H1 (cell line): ENCODE measurements at places on chromosomes 1 and 21.

DNA sequence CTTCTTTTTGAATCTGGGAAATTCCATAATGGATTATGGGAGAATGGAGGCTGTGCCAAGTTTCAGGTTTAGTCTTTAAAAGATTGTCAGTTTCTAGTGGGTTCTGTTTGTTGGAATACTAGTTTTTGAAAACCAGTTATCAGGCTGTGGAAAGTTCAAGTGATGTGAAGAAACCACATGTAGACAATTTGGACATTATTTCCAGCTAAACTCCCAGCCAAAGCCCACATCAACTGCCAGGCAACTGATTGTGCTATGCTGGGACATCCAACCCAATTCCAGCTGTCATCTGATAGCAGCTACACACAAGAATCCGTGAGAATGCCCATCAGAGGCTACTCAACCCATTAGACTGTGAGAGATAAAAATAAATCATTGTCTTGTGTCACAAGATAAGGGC is 546.1 kb upstream of the ADAMTS5 start:
- DNase-seq: no peak

- no peak for DNase-seq
Observed at GRCh38 chr1:172682812-172683211, 23.9 kb downstream of the FASLG start.

GRCh38 chr1:44596511-44596910 is 77.8 kb downstream of the TMEM53 start:
- DNase-seq: no peak

- DNase-seq: peak; percentile 97
Observed at GRCh38 chr1:7770997-7771822, at the start of gene VAMP3. TSS of gene VAMP3 (plus strand) at chr1:7771296. CDS start at chr1:7771384, 88 bp downstream.

GRCh38 chr21:45406801-45407628 is 2.0 kb downstream of the COL18A1 start:
- DNase-seq: peak; percentile 75

DNA sequence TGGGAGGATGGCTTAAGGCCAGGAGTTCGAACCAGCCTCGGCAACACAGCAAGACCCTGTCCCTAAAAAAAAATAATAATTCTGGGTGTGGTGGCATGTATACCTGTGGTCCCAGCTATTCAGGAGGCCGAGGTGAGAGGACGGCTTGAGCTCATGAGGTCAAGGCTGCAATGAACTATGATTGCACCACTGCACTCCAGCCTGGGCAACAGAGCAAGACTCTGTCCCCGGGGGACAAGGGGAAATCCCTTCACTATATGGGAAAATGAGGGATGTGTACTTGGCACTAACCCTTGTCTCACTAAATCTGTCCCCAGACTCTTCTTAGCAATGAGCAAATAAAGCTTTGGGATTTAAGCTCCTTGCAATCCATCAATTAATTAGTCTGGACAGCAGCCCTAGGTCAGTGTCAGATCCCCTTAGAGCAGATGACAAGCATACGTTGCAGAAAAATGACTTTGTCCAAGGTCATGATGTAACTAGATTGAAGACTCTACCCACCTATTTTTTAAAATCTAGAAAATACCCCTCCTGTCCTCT is 9.4 kb downstream of the KDM5B start:
- no peak for DNase-seq

DNA sequence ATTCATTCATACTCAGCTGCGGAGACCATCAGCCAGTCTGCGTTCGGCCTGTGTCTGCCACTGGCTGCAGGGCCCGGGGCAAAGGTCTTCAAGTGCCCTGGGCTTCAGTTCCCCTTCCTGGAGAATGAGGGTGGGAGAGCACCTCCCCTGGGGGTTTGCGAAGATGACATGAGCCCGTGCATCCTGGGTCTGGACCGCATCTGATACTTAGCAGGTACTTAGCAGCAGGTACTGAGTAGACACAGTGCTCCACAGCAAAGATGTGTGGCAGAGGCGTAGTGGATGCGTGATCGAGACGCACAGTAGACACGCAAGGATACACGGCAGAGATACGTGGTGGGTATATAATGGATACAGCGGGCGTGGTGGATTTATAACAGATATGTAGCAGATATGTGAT is 51.3 kb downstream of the PRKCZ start:
- DNase-seq: no peak
